Activated T-helper 1 cell treated with anti-CD3 and anti-CD28 coated beads, Interleukin-12 subunit alpha, Interleukin-12 subunit beta, Interleukin-2, Interleukin-4 antibody, amounts not matched to agents 30 ng/mL and 10 ng/mL and 1 ng/mL, durations not matched to agents 14 hours and 24 hours and 36 hours (primary cell): ENCODE measurements at places on chromosomes 5 and 9. TPM values are rescaled to one million over a fixed set of nuclear protein-coding genes. Genes with fewer than 3 reads are reported as not detected.

The FABP6 gene
- not detected in 2 replicates for total RNA-seq

DNA sequence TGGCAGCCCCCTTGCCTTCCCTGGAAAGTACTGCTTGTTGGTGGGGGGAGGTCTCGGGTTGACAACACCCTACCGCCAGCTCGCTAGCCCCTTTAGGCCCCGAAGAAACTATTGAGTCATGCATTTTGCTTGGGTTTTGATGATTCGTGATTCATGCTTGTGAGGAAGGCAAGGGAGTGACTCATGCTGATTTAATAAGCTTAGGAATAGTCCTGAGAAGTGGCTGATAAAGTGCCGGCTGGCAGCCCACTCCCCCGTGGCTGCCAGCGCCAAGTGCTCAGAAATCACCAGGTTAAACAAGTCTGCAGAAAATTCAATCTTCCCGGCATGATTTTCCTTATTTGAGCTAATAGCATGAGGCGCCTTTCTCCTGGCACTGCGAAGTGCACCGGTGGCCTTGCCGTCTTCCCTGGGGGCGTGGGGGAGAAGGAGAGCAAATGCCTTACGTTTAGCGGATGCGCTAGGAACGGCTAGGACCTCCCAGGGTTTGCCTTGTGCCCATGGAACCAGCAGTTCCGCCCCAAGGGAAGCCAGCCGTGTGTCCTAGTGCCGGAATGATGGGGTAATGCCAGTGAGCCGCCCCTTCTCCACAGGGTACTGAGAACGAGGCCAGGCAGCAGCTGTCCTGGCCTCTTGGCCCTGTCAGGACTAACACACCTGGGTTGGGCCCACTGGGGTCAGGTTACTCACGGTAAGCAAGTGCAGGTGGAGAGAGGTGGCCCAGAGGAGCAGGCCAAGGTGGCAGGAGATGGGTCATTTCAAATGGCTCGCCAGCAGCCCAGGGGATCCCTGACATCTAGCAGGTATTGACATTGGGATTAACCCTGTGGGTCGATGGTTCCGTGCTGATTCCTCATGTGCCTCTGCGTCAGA is 151.9 kb downstream of the MACROH2A1 start:
- no peaks in the 10 kb centered on the region for H3K36me3 ChIP-seq
- DNase-seq = no peak
- no peaks in the 10 kb centered on the region for H3K4me1 ChIP-seq
- no peak overlapping the region for H3K4me3 ChIP-seq
- no peak overlapping the region for H3K27ac ChIP-seq

The ENTREP1 gene
- not detected in 2 replicates for total RNA-seq

The OR1Q1 gene
- total RNA-seq = not detected in 2 replicates

DNA sequence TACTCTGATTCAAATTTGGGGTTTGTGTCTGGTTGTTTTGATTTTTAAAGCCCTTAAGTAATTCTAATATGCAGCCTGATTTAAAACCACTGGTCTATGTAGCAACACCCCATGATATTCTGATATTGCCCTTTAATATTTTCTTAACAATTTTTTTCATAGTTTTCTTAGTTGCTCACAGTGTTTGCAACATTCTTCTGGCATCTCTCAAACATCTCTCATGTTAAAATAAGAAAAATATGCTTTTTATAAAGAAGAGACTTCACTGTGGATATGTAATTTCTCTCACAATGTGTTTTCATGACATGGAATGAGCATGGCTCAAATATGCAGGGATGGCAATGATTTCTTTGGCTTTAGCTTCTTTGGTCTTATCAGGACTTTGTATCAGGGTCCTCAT is 183.7 kb downstream of the TAF11L14 start:
- H3K27me3 ChIP-seq = no peaks in the 10 kb centered on the region
- no peaks in the 10 kb centered on the region for H3K4me1 ChIP-seq
- no peak overlapping the region for H3K27ac ChIP-seq
- no peaks in the 10 kb centered on the region for H3K36me3 ChIP-seq
- H3K4me3 ChIP-seq = no peak overlapping the region

The CD274 gene
- total RNA-seq = 60.4 and 61.7 TPM in 2 replicates

DNA sequence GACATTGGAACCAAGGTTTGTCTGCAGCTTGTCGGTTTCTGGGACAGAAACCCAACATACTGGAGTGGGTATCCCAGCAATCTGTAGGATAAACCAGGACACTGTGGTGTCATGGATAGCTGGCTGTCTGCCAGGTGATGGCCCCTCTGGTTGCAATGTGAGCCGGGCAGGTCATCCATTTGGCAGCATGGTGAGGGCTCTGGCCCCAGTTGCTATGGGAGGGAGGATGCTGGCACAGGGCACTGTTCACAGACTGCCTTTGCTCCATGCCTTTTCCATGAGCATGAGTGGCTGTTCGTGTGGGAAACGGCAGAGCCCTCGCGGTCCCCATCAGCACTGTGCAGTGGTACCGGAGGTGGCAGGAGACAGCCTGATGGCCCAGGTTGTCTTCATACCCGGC is 6.4 kb downstream of the S1PR3 start:
- peaks cover 25% of the 10 kb centered on the region for H3K27me3 ChIP-seq
- no peaks in the 10 kb centered on the region for H3K36me3 ChIP-seq
- no peak overlapping the region for H3K4me3 ChIP-seq
- no peak for DNase-seq

- H3K27ac ChIP-seq = no peak overlapping the region
- H3K27me3 ChIP-seq = no peaks in the 10 kb centered on the region
- H3K36me3 ChIP-seq = peaks cover 10% of the 10 kb centered on the region
- no peak for DNase-seq
These were observed 3.7 kb downstream of the PLAC8L1 start for GRCh38 chr5:146101646-146102045.

DNA sequence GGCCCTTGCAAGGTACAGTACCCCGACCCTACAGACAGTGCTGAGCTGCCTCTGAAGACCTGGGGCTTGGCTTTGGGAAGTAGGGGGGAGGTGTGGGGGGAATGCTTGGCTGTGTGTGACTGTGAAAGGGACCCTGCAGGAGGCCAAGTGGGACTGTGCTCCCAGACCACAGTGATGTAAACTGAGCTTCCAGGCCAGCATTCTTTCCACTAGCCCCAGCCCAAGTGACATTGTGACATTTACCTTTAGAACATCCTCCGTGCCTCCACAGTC is 31.2 kb downstream of the HMCN2 start:
- H3K27me3 ChIP-seq = peaks cover 2% of the 10 kb centered on the region
- no peak for DNase-seq
- H3K4me1 ChIP-seq = no peaks in the 10 kb centered on the region
- no peak overlapping the region for H3K27ac ChIP-seq
